NCI-H226 (cell line): ENCODE measurements at places on chromosomes 3 and 15.
A peak's percentile ranks its signal among the peaks of the same experiment; 100 is the strongest.

GRCh38 chr3:86481031-86481430 is 509.9 kb downstream of the VGLL3 start:
- no peak for DNase-seq

GRCh38 chr15:32851572-32851971 is 133.8 kb downstream of the GREM1 start:
- peak; percentile 53 for DNase-seq

DNA sequence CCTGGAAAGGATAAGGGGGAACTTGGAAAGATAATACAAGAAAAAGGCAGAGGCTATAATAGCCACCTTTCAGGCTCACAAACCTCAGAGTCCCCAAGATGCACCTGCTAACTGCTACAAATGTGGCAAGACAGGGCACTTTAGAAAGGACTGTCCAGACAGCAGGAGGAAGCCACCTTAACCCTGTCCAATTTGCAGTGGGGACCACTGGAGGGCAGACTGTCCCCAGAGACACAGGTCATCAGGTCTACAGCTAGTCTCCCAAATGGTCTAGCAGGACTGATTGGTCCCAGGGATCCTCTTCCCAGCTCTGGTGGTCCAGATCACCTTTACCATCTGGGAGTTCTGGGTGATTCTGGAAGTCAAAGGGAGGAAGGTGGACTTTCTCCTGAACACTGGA is 882.5 kb upstream of the GBE1 start:
- no peak for DNase-seq

GRCh38 chr15:79160211-79160610 is 69.6 kb upstream of the RASGRF1 start:
- no peak for DNase-seq

DNA sequence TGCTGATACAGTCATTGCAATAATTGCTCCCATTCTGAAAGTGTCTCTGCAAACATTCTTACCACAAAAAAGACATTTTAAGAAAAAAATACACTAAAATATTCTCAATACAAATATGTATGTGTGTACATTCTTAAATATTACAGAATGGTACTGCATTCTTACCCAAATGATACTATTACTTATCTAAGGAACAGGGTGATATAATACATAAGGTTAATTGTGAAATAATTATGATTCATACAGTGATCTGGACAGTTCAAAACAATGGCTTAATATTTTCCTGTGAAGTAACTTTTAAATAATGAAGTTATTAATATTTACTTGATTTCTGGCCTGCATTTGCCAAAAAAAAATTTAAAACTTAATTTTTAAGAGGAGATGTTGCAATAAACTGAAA is 694.6 kb downstream of the TUSC7 start:
- DNase-seq = no peak

DNA sequence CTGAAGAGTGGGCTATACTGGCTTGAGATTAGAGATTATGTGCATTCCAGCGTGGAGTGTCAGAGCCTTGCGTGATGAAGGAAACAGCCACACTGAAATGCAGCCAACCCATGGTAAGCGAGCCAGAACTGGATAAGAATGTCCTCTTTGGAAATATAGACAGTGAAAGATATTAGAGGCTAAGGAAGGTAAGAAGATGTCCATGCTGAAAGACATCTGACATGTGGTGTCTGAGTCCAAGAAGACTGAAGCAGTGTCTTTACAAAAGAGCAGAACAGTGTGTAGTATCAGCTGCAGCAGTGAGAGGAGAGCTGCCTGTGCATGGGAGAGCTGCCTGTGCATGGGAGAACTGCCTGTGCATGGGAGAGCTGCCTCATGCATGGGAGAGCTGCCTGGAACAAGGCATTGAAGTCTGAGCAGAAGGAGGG is 672.2 kb downstream of the DIPK2A start:
- peak; percentile 45 for DNase-seq
